Cortex of kidney (tissue), 1 donor: ENCODE measurements at places on chromosomes 5 and 9.

DNA sequence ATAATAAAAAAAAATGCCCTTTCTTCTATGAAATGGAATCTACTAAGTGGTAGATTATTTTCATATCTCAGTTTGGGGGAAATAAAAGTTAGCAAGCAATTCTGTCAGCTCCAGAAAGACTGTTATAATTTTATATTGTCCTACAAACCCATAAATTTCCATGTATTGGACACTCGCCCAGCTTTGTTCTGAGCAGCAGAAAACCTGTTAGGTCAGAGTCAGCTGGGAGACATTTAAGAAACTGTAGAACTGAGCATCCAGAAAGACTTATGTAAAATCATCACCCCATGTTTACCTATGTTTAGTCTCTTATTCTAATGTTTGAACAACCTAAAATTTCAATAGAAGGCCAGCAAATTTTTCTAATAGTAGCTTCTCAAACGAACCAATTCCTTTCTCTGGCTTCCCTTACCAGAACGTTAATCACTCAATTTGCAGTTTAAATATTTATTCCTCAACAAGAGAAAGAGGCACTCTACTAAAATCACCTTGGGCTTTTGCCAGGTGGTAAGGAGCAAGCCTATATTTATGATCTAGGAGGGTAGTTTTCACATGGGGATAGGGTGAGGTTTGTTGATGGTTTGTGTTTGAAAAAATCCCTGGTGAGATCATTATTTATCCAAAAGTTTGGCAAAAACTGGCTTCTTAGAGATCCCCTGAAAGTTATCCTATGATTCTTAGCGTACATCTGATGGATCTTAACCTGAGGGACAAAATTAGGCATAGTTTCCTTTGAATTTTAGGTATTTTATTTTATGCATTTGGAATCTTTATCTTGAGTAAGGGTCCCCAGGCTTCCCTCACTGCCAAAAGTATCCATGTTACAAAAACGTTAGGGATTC lies 34.4 kb downstream of the MACROH2A1 start:
- DNase-seq = no peak

GRCh38 chr9:99015890-99016289 lies 72.2 kb downstream of the COL15A1 start:
- DNase-seq = no peak

DNA sequence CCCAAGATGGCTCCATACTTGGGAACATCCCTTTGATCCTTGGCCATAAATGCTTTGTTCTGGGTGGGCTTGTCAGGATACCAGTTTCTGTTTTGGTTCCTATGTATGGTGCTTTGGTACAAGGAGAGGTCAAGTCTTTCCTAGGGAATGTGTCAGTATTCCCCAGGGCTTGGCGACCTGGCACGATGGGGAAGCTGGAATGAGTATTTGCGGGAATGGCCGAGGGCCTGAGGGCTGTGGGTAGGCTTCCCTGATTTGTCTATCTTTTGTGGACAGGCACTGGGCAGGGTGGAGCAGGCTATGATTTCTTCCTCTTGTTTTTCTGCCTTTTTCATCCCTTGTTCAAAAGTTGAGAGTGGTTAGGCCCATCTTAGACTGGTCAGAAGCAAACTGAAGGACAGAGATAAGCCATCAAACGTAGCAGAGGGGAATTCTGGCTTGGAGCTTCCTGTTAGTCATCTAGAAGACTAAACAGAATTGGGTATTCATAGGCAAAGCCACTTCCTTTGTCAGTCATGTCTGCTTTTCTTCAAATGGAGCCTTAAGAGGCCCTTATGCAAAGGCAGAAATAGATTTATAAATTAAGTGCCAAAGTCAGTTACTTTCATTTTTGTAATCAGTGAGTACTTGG lies 13.7 kb downstream of the DOCK2 start:
- no peak for DNase-seq

GRCh38 chr9:129482521-129483414 lies 138.1 kb downstream of the C9orf50 start:
- DNase-seq = no peak

DNA sequence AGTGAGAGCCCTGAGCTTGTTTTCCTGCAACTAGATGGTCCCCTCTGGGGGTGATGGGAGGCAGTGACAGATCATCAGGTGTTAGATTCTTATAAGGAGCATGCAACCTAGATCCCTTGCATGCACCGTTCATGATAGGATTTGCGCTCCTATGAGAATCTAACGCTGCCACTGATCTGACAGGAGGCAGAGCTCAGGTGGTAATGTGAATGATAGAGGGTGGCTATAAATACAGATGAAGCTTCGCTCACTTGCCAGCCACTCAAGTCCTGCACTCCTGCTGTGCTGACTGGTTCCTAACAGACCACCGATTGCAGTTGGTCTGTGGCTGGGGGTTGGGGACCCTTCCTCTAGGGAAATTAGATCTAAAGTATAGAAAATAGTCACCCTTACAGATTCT lies 290.6 kb upstream of the ADCY2 start:
- DNase-seq = no peak

- no peak for DNase-seq
Observed at GRCh38 chr5:158261674-158262367, 402.9 kb upstream of the CLINT1 start.

GRCh38 chr5:166719991-166720390 lies 1571.5 kb upstream of the WWC1 start:
- DNase-seq = no peak

GRCh38 chr5:146016764-146017484 lies 80.5 kb downstream of the SH3RF2 start:
- DNase-seq = no peak

DNA sequence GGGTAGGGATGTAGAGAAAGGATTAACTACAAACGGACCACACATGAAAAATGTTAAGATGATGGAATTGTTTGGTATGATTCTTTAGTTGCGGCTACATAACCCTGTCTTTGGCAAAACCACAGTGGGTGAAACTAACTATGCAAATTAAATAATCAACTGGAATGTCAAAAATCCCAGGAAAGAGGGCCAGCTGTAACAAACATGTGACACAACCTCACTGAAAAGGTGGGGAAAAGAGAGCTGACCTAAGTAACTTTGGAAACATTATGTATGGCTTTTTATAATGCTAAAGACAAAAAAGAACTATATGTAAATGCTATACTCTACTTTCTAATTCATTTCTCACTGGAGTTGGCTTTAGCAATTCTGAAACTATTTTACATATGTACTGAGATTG lies 252.0 kb downstream of the MRPS30 start:
- no peak for DNase-seq

DNA sequence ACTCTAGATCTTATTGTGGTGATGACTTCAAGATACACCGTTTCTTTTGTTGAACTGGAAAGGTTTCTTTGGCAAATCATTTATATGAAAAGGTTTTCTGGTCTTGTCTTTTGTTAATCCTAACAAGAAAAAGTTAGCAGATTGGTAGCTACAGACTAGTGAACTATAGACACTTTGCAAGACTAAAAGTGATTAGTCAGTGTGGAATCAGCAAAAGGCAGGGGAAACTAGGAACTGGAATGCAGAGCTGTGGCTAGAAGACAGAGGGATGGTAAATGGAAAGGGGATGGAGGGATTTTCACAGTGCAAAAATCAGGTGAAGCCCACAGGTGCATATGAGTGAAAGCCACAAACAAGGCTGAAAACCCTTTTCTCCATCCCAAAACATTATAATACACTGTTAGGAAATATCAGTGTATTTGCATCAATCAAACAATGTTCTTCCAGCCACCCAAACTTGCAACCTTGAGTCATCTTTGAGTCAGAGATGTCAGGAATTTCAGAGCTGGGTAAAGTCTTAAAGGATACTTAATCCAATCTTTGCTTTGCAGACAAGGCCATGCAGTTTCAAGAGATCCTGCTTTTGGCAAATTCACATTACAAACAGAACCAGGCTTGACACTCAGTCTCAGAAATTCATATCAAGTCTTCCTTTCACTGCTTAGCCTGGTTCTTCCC lies 52.7 kb downstream of the PLK2 start:
- no peak for DNase-seq

DNA sequence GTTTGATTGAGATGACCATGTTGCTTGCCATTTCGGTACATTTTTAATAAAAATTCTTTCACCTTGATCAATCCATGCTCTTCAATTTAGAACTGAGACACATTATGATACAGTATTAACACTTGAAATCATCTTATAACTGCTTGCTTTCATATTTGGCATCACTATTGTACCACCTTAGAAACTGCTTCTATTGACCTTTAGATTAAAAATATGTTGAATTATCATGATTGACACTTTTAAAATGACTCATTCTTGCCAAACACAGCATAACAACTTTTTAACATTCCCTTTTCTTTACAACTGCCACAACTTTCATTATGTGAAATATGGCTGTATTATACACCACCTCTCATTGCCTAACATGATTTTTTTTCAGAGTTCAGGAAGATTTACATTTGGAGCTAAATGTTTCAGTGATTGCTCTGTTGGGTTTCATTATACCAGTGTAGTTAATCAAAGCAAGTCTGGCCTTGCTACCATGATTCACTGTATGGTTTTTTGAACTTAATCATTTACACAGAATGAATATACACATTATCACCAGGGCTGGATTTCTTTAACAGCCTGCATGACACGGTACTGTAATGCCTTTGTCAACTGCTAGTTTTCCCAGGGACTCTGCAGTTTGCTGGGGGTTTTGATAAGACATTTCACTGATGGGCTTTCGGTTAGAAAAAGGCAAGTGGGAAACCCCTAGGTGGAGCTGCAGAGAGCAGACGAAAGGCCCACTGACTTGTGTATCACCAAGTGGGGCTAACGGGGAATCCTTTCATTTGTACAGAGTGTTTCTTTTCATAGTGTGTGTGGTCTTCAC lies 93.6 kb upstream of the TLE4 start:
- DNase-seq = no peak

GRCh38 chr5:39570403-39571027 lies 145.7 kb upstream of the DAB2 start:
- DNase-seq = no peak

- DNase-seq = no peak
Observed at GRCh38 chr5:73114044-73114688, 6.2 kb upstream of the TMEM171 start.

GRCh38 chr9:83266666-83267496 lies 203.9 kb upstream of the RASEF start:
- no peak for DNase-seq

DNA sequence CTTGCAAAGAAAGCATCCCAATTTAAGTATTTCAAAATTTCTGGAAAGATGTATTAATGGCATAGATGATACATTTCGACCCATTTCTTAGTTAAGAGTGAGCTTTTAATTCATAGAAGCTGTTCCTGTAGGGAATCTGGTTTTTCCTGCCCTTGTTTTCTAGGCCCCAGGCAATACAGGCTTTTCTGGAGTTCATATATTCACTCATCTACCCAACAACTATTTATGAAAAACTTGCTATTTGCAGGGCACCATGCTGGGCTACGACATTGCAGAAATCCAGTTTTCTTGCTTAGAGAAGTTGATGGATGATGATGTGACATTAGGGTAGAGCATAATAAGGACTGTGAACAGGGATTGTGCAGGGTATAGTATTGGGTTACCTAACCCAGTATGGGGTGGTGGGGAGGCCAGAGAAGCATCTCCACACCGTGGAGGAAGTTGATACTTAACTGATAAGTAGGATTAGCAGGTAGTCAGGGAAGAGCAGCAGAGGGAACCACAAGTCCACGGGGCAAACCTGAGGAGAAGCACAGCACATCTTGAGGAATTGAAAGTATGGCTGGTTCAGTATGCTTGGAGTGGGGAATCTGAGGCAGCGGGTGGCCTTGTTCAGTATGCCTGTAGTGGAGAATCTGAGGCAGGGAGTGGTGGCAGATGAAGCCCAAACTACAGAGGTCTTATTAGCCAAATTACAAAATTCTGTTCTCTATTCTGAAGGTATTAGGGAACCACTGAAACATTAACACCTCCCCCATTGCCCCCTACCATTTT lies 247.5 kb downstream of the ARRDC3 start:
- no peak for DNase-seq

- DNase-seq = no peak
Observed at GRCh38 chr9:119611565-119611964, 242.3 kb upstream of the BRINP1 start.

DNA sequence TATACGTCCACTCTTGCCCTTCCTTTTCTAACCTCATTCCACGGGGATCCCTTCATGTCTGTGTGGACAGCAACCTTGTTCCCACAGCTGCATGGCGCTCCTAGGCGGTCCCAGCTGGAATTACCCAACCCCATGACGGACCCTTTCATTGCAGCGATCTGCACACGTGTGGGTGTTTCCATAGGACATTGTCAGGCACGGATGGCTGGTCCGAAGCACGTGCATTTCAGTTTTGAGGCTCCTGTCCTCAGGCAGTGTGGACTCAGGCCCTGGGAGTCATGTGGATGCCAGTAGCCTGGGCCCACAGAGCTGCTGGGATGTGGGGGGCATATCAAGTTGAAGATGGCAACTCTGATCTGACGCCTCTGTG lies 15.0 kb downstream of the CARD19 start:
- DNase-seq = no peak

- DNase-seq = no peak
Observed at GRCh38 chr5:16727755-16728325, 111.0 kb upstream of the RETREG1 start.

GRCh38 chr5:16067415-16067814 lies 112.2 kb downstream of the MARCHF11 start:
- DNase-seq = no peak

- no peak for DNase-seq
Observed at GRCh38 chr9:22055090-22055489, 46.0 kb upstream of the CDKN2B start.

DNA sequence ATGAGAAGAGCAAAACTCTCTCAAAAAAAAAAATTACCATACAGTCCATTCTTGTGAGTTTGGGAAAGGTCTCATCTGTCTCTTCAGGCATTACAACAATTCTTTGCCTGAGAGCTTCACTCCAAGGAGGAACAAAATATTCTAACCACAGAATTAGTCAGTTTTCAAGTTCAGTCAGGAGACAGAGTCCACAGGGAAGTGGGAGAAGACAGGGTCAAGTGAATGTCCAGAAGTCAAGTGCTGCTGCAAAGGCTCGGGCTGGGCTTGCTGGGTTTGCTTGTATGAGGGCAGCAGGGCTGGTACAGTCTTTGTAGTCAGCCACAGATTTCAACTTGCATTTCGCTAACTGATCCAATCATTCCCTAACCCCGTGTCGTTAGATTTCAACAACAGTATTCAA lies 17.6 kb upstream of the HEXB start:
- no peak for DNase-seq
